ENCODE measurements at places on chromosomes 4 and X. TPM values are rescaled to one million over a fixed set of nuclear protein-coding genes. Genes with fewer than 3 reads are reported as not detected.

The RENBP gene
- 5.2 TPM for total RNA-seq

The TAF1 gene
- total RNA-seq, result 66.6 TPM

The GPC3 gene
- 220 TPM for total RNA-seq

The CLNK gene
- not detected for total RNA-seq

The CXorf51A gene
- not detected for total RNA-seq

The RASGEF1B gene
- total RNA-seq, result 17.2 TPM

The MAGEA9 gene
- not detected for total RNA-seq

The SH2D1A gene
- total RNA-seq, result 0.41 TPM

The CLDN34 gene
- total RNA-seq, result not detected

The NPY2R gene
- 0.41 TPM for total RNA-seq

The PCYT1B gene
- total RNA-seq, result 1.3 TPM

The HPGD gene
- 16.7 TPM for total RNA-seq

The TMEM271 gene
- total RNA-seq, result 0.41 TPM

The GAGE1 gene
- not detected for total RNA-seq

The WAS gene
- 1.6 TPM for total RNA-seq

The EXOC1L gene
- not detected for total RNA-seq

The VCX gene
- total RNA-seq, result not detected

The OCIAD2 gene
- total RNA-seq, result 4.8 TPM

The TBX22 gene
- not detected for total RNA-seq

The MXRA5 gene
- 103 TPM for total RNA-seq

The SH3RF1 gene
- total RNA-seq, result 21.8 TPM

The MPC1L gene
- total RNA-seq, result not detected

The MAOA gene
- total RNA-seq, result 10.8 TPM

The LANCL3 gene
- 0.51 TPM for total RNA-seq

The GAR1 gene
- total RNA-seq, result 9.0 TPM

The RASL11B gene
- 2.1 TPM for total RNA-seq

The REELD1 gene
- not detected for total RNA-seq

The SMR3B gene
- total RNA-seq, result not detected

The RGN gene
- total RNA-seq, result 5.8 TPM

The RFC1 gene
- total RNA-seq, result 43.4 TPM

The HS6ST2 gene
- 29.1 TPM for total RNA-seq

The TEX13A gene
- total RNA-seq, result not detected

The TASL gene
- 0.41 TPM for total RNA-seq

The DOK7 gene
- total RNA-seq, result 30.9 TPM

The GIMD1 gene
- not detected for total RNA-seq

The SPANXC gene
- not detected for total RNA-seq

The RNF150 gene
- 62.1 TPM for total RNA-seq

The HAND2 gene
- total RNA-seq, result 13.2 TPM

The F8A3 gene
- total RNA-seq, result 1.9 TPM

The LRCH2 gene
- 7.8 TPM for total RNA-seq

The FAM47A gene
- total RNA-seq, result not detected

The IGFBP7 gene
- total RNA-seq, result 201 TPM

The CFAP97 gene
- 33.7 TPM for total RNA-seq

The FGF2 gene
- 19.2 TPM for total RNA-seq

The CCKAR gene
- 14.9 TPM for total RNA-seq

The CSAG1 gene
- total RNA-seq, result not detected

The AMOT gene
- total RNA-seq, result 68.5 TPM

The FRMPD3 gene
- total RNA-seq, result 0.41 TPM

The FAM184B gene
- 8.0 TPM for total RNA-seq

The NXF2B gene
- total RNA-seq, result not detected
